Hepatic stellate cell (primary cell): ENCODE measurements at places on chromosomes 7 and 10.

GRCh38 chr7:17123020-17123419 is 175.4 kb upstream of the AHR start:
- DNase-seq: peak; percentile 21

DNA sequence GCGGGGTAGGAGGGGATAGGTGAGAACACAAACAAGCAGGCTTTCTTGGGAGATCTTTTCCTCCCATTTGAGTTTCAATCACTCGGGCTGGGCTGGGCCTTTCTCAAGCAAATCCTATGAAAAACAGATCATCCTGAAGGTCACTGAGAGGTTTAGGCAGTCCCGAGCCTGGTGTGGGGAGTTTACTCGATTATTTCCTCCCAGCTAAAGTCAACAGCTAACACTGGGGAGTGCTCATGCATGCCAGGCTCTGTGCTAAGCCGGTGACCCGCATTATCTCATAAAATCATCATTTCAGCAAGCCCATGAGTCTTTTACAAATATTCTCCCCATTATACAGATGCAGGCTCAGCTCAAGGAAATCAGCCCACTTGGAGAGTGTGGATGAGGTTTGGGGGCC is 85.0 kb upstream of the PAX2 start:
- no peak for DNase-seq

DNA sequence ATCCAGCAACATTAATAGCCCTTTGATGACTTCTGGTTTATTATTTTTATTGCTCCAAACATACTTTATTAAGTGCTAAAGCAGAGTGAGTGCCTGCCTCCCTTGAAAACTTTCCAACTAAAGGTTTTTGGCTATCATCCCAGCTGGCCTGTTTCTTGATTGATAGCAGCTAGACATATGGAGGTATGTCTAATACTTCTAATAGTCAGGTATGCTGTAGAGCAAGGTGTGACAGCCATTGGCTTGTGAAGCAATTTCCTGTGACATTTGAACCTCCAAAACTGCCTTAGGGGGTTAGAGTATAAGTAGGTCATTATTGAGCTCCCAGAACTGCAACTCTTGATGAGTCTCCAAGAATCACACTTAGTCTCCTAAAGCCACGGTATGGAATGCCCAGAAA is 55.8 kb downstream of the LOXL4 start:
- no peak for DNase-seq

DNA sequence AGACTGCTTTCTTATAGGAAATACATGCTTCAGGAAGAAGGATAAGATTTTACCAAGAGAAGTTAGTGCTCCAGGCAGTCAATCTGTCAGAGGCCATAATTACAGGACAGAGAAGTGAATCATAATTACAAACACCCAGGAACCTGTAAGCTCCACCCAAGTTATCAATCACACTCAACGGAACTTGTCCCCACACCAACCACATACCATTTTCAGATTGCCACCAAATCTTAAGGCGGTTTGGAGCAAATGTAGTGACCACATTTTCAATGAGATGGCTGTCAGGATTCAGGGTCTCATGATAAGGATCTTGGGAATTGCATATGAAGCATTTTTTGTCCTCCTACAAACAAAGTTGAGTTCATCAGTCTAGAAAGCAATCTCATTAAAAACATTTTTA is 4.8 kb downstream of the LAMB1 start:
- DNase-seq: no peak

- DNase-seq: no peak
Measured at GRCh38 chr7:49020145-49020544, 95.8 kb downstream of the CDC14C start.

DNA sequence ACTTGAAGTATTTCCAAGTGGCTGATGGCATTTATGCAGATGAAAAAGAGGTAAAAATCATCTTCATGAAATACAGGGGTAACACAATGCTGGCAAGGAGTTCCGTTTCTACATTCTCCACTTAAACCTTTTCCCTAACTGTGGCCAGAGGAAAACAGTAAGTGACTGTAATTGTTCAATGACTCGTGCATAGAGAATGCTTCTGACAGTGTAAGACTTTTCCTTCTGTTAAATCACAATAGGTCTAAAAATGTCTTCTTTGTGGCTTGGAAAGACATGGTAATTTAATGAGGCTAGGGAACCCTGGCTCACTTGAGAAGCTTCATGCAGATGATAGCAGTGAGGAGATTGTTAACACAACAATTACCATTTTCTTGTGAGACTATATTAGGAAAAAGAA is 50.3 kb upstream of the RSU1 start:
- DNase-seq: peak; percentile 26
